ENCODE measurements at places on chromosomes 13 and 19. TPM values are rescaled to one million over a fixed set of nuclear protein-coding genes. Genes with fewer than 3 reads are reported as not detected.

The VMAC gene
- 27.7 TPM for polyA plus RNA-seq

- DNase-seq = no peak
Observed at GRCh38 chr13:100508996-100509395, 79.6 kb downstream of the GGACT start.

DNA sequence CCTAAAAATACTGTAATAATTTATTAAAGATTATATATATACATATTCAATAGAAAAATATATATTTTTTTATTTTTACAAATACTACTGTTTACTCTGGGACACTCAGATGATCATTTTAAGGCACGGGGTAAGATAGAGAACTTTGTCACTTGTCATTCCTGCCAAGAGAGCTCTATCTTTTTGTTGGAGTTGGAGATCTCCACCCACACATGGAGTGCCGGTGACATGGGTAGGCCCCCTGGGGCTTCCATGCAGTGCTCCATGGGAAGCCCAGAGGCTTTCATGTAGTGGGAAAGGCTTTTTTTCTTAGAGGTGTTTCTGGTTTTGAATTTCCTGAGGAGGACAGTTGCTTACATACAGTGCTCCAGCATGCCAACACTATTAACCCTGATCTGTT is 81.4 kb downstream of the LMO7 start:
- no peak for DNase-seq

DNA sequence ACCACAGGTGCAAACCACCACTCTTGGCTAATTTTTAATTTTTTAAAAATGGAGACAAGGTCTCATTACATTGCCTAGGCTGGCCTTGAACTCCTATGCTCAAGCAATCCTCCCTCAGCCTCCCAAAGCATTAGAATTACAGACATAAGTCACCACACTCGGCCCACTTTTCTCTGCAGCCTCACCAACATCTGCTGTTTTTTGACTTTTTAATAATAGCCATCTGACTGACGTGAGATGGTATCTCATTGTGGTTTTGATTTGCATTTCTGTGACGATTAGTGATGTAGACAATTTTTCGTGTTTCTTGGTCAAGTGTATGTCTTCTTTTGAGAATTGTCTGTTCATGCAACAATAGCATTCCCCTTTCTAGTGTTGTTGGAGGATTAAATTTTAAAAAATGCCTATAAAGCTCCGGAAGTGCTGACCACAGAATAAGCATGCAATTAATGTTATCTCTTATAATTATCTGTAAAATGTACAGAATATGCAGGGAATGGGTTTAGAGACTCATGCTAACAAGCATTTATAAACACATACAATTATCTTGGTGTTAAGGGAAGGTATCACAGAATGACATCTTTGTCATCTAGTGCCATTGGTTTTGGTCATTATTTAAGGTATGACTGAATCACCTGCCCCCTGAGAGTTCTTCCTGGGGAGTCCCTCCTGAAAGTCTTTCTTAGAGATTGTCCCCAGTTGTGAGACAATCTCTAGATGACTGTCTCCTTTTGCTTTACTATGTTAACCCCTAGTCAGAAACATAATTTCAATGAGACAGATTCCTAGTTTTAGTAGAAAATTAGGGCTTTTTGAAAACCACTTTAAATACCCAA is 118.5 kb upstream of the SERTM1 start:
- peak; percentile 7 for DNase-seq

- no peak for DNase-seq
Observed at GRCh38 chr19:49488863-49489537, 1.6 kb downstream of the RPL13A start.

GRCh38 chr13:37539976-37540605 is 58.5 kb downstream of the POSTN start:
- no peak for DNase-seq

DNA sequence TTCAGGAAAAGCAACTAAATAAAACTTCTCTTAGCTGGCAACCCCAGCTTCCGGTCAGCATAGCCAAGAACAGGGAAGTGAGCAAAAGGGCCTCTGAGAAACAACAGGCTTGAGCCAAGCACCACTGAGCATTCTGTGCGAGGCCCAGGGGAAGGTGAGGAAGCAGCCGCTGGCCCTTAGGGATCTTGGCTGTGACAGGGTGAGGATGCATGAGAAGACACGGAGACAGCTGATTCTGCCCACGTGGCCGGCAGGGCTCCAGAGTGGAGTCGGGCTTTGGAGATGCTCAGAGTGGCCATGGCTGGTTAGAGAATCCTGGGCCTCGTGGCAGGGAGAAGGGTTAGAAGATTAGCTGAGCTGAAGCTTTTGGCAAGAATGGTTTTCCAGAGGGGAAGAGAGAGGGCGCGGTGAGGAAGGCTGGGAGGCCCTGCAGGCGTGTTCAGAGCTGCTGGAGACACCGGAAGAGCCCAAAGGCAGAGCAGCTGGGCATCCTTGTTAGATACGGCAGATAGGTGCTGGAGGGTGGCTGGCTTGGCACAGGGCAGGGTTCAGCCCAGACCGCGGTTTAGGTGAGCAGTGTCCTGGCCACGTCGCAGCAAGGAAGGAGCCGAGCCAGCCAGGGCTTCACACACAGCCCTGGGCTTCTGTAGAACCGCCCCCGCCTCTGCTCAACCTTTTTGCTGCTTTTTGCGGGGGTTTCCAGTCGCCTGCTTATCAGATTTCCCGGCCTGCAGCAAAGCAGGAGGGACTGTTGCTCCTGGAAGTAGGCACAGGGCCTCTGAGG is 17.3 kb downstream of the UPF1 start:
- DNase-seq = no peak
